ENCODE measurements at places on chromosomes 11 and 22.

GRCh38 chr11:13691286-13691899, 22.9 kb downstream of the FAR1 start:
- no peak for DNase-seq

DNA sequence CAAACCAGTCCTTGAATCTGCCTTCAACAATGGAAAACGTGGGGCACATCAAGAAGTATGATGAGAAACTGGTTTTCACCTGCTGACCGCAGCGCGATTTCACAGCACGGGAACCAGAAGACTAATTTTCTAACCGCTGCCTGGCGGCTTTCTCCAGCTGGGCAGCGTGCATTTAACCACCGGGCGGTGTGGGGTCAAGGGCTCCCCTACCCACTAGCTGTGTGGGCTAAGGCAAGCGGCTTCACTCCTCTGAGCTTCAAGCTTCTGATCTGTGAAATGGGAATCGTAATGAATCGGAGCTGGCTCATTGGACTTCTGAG, 4.2 kb downstream of the SHANK2 start:
- DNase-seq: no peak

- no peak for DNase-seq
Measured at GRCh38 chr11:76166314-76166713, 40.0 kb downstream of the WNT11 start.

DNA sequence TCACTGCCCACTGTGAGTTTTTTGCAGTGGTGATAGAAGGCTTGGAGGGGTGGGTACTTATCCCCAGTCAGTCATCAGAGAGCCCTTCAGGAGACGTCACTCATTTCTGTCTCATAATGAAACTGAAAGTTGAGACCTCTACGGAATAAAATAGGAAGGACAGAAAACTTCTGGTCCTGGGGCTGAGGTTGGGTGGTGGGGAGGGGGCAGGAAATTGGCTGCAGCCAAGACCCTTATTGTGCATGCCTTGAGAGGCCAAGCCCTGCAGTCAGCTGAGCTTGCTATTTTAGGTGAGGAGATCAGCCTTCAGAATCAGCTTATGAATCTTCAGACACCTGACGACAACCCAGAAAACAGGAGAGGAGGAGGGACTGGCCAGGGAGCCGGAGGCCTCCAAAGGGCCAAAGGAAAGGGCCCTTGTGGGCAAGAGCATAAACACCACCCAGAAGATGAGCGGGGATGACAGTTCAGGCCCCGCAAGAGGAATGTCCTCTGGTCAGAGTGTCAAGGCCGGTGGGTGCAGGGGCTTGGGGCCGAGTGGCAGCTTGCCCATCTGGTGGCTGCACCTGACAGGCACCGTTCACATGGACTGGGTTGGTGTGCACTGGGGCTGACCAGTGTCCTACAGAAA, 17.9 kb upstream of the ADA2 start:
- DNase-seq: no peak

DNA sequence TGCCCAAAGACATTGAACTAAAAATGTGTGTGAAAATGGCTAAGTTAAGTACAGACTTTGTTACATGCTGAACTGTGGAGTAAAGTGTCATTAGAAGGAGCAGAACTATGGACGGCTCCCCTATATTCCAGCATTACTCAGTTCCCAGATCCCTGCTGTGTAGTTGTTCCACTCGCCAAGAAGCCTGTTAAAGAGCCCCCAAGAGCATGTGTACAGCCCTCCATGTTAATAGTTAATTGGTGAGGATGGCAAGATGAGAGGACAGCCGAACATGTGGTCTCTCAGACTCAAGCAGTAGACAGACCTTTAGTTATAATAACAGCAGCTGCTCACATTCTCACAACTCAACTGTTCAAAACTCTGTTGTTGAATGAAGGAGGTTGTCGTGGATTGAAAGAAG, 127.4 kb downstream of the ELP4 start:
- DNase-seq: no peak

GRCh38 chr11:11171854-11172253, 181.2 kb downstream of the CSNK2A3 start:
- DNase-seq: no peak

GRCh38 chr11:47220401-47220821, 5.6 kb downstream of the DDB2 start:
- DNase-seq: no peak

DNA sequence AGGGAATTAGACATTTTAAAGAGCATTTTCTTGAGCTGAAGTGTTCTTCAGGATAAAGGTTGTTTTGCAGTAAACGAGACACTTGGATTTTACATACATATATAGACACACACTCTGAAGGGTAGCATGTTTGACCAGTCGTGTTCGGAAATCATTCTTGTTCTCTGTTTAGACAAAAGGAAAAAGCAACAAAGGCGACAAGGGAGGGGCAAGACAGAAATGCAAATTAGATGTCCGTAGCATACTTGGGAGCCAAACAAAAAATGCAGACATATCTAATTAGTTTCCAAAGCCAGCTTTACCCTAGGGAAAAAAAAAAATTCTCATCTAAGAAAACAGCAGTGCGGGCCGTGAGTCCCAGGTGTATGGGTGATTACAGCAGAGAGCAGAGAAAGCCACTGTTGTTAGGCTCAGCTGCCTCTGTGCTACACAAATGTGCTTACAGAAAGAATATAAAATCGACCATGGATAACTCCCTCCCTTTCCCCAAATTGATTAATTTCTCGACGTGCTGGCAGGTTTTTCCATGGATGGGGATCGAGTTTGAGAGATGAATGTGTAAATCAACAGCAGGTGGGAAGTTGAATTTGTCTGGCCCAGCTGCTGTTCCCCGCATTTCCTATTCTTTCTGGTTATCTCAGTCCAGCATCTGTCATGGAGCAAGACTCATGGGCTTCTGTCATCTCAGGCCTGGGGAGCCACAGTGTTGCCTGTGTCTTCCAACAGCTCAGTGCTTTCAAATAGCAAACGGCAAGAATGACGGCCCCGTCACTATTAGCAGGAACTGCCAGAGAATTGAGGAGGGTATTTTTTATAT, 176.5 kb upstream of the TTC12 start:
- no peak for DNase-seq

GRCh38 chr11:34793666-34794065, 122.5 kb downstream of the APIP start:
- DNase-seq: no peak

GRCh38 chr11:95575517-95575916, 214.1 kb downstream of the FAM76B start:
- DNase-seq: no peak

DNA sequence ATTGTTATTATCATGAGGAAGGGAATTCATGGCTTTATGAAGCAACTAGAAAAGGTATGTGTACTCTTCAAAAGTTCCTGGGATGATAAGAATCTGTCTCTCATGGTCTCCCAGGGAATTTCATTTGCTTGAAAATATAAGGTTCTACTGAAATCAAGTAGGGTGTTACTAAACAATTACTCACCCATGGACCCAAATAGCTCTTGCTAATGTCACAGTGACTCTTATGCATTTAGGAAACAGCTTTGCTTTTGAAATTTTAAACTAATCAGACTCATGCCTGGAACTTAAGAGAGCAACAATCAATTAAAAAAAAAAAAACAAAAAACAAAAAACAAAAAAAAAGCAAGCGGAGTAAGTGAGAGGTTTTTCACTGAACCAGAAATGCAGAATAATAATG, 1546.3 kb upstream of the TENM4 start:
- no peak for DNase-seq

GRCh38 chr11:63504054-63504453, 1.8 kb upstream of the LGALS12 start:
- DNase-seq: no peak

DNA sequence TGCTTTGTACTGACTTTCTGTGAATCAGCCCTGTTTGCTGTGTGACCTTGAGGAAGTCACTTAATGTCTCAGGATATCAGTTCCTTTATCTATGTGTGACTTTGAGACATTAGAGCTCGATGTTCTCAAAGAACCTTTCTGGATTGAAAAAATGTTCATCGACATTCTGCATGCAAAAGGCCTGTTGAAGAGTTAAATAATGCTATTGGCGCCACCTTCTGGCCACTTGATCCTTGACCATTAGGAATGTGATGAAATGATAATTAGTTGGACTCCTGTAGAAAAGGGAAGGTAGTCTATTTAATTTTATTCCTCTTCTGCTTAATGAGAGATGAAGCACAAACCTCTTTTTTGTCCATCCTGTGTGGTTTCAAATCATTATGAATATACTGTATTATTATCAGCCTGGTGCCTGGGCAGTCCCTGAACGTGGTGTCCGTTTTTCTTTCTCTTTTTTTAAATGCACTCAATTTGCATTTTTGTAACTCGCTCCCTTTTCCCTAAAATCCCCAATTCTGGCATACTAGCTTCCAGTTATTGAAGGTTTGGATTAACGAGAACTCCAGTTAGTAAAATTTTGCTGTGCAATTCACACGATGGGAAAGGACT, 20.7 kb downstream of the ELF5 start:
- DNase-seq: no peak

- DNase-seq: no peak
Measured at GRCh38 chr11:117601006-117601708, 195.9 kb downstream of the DSCAML1 start.

GRCh38 chr11:43582863-43583462, 97.6 kb upstream of the HSD17B12 start:
- no peak for DNase-seq

- DNase-seq: no peak
Measured at GRCh38 chr22:31491218-31491962, 1.7 kb upstream of the EIF4ENIF1 start.

GRCh38 chr11:66636411-66636810, 2.1 kb upstream of the RBM4 start:
- DNase-seq: no peak

DNA sequence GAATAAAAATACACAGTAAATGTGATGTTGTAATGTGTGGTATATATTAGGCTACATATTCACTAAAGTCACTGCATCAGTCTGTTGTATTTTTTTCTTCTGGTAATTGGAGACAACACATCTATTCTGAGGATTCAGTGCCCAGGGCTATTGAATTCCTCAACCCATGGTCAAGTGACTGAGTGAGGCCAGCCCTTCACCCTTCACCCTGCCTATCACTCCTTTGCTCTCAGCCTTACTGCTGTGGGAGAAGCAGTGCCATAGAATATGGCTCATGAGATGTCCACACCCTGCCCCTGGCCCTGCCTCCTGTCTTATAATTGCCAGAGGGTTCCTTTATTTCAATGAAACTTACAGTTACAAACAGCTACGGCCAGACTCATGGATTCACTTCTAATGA, 295.6 kb downstream of the NTM start:
- no peak for DNase-seq

GRCh38 chr11:100512475-100512874, 174.6 kb upstream of the ARHGAP42 start:
- DNase-seq: no peak

- DNase-seq: no peak
Measured at GRCh38 chr11:129999407-129999806, 3.2 kb downstream of the PRDM10 start.

- no peak for DNase-seq
Measured at GRCh38 chr11:78857688-78858087, 283.0 kb upstream of the NARS2 start.

GRCh38 chr11:16976379-16976778, 37.8 kb downstream of the PLEKHA7 start:
- DNase-seq: no peak

GRCh38 chr22:45975164-45976161, 1.5 kb downstream of the WNT7B start:
- DNase-seq: no peak
